ENCODE measurements at places on chromosomes 12 and 14.

GRCh38 chr12:89064780-89065179, 287.5 kb downstream of the DUSP6 start:
- peak; percentile 90 for DNase-seq

- DNase-seq = peak; percentile 53
Measured at GRCh38 chr12:111435661-111436201, 30.0 kb downstream of the SH2B3 start.

DNA sequence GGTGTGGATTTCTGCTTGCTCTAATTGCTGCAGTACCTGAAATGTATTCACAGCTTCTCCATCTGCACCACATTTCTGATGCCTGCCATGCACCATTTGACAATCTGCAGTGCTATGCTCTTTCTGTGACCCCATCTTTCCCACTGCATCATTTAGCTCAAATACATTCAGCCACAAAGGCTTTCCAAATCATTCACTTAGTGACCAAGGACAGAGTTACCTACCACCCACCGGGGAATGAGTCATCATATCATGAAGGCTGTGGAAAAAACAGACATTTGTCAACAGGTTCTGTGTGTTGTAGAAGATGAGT, 465.5 kb upstream of the ATP2B1 start:
- DNase-seq = no peak

DNA sequence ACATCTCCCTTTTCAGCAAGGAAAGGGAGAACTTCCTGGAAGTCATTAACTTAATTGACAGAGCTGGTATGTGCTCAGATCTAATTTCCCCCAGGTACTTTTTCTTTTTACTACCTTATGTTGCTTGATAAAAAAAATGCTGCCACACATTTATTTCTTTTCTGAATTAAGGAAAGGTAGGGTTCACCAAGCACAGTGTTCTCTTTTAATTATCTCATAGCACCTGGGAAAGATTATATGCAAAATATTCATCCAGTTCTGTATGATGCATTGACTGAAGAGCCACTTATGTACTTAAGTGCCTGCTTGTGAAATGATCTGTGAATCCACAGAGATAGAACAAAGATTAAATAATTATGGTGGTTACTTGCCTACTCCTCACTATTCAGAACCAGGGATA, 25.1 kb downstream of the KCNC2 start:
- DNase-seq = no peak

- peak; percentile 77 for DNase-seq
Measured at GRCh38 chr14:53539489-53540126, 386.5 kb upstream of the DDHD1 start.

DNA sequence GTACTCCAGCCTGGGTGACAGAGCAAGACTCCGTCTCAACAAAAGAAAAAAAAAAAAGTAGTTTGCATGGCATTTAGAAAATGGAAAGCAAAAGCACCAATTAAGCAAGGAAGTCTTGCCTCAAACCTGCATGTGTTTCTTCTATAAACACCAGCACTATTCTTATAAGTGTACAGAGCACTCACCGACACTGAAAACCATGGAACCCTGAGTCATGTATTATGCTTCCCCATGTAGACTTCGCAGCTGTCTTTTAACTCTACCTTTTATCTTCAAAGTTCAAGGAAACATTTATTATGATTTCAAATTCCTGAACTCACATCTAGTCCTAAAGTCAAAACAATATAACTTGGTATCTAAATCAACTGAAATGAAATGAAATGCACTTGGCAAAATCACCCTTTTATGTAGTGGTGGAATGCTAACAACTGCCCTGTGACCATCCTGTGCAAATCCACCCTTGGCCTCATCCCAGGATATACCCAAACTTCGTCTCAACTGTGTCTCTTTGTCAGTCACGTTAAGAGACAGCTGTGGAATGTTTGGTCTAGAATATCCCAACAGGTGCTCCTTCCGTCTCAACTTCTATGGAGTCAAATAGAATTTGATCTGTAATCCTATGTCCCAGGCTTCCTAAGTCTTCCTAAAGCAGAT, 4.8 kb downstream of the BCAT1 start:
- DNase-seq = peak; percentile 35

DNA sequence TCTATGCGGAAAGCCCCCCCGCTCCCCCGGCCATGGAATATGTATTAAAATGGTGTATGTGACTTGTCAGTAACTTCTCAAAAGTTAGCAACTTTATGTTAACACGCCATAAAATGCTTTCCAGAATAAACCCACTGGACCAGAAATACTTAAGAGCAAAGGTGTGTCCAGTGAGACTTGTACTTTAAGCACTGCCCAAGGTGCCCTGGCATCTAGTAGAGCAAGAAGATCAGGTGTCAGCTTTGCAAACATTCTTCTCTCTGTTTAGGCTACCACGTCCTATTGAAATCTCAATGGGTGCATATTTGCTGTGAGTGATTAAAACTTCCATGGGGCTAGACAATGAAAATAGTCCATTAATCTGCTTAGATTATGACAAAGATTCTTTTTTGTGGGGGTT, 201.2 kb downstream of the ESR2 start:
- DNase-seq = no peak

GRCh38 chr12:6140651-6141447, 16.4 kb upstream of the VWF start:
- peak; percentile 43 for DNase-seq

- DNase-seq = no peak
Measured at GRCh38 chr12:132389026-132389425, 59.6 kb upstream of the GALNT9 start.

GRCh38 chr12:42590330-42590934, 886 bp upstream of the PRICKLE1 start:
- DNase-seq = no peak

DNA sequence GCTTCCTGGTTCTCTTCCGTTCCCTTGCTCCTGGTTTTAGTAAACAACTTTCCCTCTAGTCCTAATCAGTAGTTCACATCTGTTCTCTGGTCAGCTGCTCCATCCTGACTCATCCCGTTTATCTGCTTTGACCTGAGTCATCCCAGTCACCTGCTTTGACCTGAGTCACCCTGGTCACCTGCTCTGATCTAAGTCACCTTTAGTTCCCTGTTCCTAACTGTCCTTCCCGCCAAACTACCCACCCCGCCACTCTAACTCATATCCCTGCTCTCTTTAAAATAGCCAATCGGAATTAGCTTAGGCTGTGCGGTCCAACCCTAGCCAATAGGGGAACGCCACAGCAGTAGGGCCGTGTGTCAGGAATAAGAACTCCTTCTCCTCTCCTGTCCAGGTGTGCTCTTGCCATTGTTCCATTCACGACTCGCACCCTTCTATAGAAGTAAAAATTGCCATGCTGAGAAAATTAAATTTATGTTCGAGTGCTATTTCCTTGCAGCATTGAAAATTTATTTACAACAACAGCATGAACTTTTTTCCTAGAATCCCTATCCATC, 3.1 kb upstream of the ANKRD33 start:
- peak; percentile 46 for DNase-seq

- no peak for DNase-seq
Measured at GRCh38 chr12:104025771-104026170, 24.2 kb downstream of the GLT8D2 start.

- DNase-seq = peak; percentile 87
Measured at GRCh38 chr12:30026621-30027234, 243.0 kb upstream of the TMTC1 start.

GRCh38 chr12:81610955-81611889, 147.9 kb downstream of the PPFIA2 start:
- no peak for DNase-seq

DNA sequence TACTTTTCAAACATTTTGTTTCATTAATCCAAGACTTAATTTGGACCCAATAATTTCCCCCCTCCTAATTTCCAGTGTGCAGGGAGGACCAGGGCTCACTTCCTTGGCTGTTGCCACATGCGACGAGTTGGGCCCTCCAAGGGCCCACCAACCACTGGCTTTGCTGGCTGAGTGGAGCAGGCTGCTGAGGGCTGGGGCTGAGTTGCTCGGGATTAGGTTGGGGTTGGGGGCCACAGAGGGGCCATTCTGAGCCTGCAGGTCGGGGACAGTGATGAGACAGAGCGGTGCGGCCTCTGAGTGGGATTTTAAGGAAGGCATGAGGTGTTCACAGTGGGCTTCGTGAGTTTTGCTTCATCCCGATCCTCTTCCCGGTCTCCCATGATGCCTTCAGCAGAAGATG, 6.1 kb upstream of the TRAF3 start:
- DNase-seq = no peak

DNA sequence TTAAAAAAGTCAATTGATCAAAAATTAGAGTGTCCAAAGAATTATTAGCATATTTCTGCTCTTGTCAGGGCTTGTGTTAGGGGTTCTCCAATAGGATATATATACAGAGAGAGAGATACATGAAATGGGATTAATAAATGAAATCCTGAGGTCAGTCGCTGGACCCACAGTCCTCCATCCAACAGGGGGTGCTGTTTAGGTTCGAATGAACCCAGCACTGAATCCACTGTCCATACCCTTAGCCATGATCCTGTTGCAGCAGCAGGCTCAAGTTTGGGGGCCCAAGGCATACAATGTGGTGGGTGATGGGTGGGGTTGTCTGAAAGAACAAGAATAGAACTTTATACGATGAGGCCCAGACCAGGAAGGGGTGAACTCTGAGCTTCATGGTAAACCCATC, 780 bp upstream of the MYO1H start:
- no peak for DNase-seq

GRCh38 chr14:99231850-99232713, 39.9 kb downstream of the BCL11B start:
- no peak for DNase-seq

DNA sequence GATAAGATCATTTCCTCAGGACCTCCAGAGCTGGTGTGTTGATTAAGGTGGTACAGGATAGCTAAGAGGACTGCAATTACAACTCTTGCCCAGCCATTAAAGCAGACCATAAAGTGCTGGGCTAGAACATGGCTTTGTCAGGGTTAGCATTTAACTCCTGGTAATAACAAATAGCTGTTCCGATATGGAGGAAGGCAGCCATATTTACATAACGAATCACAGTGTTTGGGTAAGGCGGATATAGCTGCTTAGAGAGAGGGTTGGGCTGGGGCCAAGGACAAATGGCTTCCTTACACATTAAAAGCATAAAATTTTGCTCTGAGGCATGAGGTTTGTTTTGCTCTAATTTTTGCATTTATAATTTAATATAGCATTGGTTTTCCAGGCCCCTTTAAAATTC, 297.7 kb upstream of the DDHD1 start:
- DNase-seq = peak; percentile 37

DNA sequence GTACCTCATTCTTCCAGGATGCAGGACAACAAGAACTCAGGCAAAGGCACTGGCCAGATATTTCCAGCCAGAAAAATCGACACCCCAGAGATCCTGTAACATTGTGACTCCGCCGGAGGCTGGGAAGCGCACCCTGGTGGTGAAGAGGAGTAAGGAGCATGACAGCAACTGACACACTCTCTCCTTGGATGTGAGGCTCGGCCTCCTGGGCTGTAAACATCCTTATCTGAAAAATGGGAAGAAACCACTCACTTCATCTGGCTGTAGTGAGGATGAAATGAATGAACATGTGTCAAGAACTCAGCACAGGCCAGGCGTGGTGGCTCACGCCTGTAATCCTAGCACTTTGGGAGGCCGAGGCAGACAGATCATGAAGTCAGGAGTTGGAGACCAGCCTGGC, 27.5 kb downstream of the TCHP start:
- peak; percentile 62 for DNase-seq

Data from EH (cell line).